ENCODE measurements at places on chromosomes 11 and 22. TPM values are rescaled to one million over a fixed set of nuclear protein-coding genes. Genes with fewer than 3 reads are reported as not detected.

SNX19 gene
- 108 TPM for total RNA-seq

LRRC32 gene
- total RNA-seq: 45.1 TPM

SYCE3 gene
- total RNA-seq: not detected

SLC29A2 gene
- total RNA-seq: 0.78 TPM

FGF4 gene
- not detected for total RNA-seq

C11orf91 gene
- total RNA-seq: 0.17 TPM

CARD18 gene
- not detected for total RNA-seq

PANX2 gene
- 2.1 TPM for total RNA-seq

PATE2 gene
- 0.20 TPM for total RNA-seq

ALX4 gene
- total RNA-seq: not detected

NCAM1 gene
- total RNA-seq: 1.6 TPM

MS4A3 gene
- not detected for total RNA-seq

ESAM gene
- 2.9 TPM for total RNA-seq

DUSP8 gene
- 1.2 TPM for total RNA-seq

SPA17 gene
- total RNA-seq: 3.9 TPM

COMT gene
- 359 TPM for total RNA-seq

TNNT3 gene
- total RNA-seq: 0.33 TPM
